ENCODE measurements at places on chromosomes 6 and 20. TPM values are rescaled to one million over a fixed set of nuclear protein-coding genes. Genes with fewer than 3 reads are reported as not detected.

GRCh38 chr20:19295076-19295475, 82.6 kb downstream of the SLC24A3 start:
- no peak for DNase-seq

DNA sequence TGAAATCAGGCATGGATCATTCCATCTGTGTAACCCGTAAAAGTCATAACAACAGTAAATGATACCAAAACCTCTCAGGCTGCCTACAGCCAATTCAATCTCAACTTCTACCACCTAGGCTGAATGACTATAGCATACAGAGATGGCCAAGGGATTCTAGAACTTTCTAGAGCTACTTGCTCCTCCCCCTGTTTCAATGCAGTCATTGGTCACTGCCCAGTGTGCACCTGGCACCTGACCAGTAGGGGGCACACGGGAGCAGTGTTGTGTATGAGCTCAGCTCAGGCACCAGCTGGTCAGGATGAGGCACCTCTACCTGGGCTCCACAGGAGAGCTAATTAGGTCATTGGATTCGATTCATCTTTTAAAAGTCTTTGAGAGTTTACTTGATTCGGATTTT, 86.2 kb downstream of the PLEKHG1 start:
- DNase-seq = peak; percentile 12

DNA sequence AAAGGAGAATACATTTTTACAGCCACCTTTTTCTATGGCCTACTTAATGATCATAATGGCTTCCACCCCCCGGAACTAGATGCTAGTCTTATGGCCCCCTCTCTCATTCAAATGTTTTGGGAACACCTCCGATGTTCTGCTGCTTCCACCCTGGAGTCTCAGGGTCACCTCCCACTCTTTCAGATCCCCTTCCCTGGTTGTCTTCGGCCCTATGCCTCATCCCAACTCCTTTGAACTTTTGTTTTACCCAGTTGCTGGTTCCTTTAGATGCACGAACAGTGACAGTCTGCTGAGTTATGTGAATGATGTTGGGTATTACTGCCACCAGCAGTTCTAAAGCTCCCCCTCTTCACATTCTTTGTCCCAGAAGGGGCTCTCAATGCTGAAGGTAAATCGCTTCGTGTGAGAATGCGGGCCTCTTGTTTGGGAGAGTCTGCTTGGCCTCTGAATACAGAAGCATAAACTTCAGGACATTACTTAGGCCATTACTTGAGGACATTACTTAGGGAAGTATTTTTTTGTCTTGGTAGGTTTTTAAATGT, 309.1 kb downstream of the SOX4 start:
- DNase-seq = no peak

DNA sequence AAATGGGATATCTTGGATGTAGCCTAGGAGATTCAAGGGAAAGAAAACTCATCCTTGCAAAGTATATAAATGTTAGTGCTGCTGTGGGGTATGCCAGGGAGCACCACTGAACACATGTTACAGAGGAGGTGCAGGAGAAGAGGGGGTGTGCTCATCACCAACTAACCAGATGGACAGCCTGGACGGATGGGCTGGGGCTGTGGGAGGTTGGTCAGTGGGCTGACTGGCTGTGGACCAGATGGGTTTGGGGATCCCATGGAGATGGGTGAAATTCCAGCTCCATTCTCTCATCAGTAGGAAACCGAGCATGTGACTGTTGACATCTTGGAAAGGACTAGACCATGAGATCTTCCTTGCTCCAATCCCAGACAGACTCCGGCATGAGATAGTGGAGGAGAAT, 201.0 kb downstream of the LRFN2 start:
- DNase-seq = no peak

DNA sequence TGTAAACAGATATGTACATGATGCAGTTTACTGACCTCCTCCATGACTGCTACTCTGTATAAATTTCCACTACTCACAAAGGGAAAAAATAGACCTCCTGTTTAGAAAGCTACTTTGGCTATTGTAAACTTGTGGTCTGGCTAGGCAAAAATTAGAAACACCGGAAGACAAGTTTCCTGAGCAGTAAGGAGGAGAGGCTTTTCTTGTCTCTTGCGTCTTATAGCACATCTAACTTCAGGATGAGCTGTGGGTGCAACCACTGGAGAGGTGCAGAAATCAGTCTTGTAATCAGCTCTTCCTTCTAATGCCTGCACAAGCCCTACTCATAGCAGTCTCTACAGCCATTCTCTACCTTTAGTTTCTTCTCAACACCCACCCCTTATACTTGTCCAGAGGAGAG, 296.5 kb upstream of the SLC35B3 start:
- DNase-seq = no peak

GRCh38 chr20:42294976-42295375, 676.8 kb upstream of the CHD6 start:
- no peak for DNase-seq

DNA sequence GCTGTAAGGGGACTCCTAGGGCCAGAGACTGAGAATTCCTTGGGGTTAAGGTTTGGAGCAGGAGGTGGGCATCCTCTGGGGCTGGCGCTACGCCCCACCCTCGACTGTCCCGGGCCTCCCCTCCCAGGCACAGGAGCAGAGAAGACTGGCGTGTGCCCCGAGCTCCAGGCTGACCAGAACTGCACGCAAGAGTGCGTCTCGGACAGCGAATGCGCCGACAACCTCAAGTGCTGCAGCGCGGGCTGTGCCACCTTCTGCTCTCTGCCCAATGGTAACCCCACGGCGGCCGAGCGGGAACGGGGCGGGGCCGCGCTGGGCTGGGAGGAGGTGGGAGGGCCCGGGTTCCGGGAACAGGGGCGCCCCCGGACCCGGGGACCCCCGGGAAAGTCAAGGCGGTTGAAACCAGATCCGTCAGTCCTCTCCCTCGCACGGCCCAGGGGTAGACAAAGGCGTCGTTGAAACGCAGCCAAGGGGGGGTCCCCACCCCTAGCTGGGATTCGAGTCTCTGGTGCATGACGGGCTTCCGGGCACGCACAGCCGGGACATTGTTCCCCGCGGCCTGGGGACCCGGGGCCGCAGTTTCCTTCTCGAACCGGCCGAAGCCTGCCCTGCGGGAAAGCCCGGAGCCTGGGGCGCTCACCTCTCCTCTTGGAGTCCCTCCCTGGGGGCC, 844 bp downstream of the WFDC2 start:
- no peak for DNase-seq

The IL17F gene
- total RNA-seq = not detected

The TXNDC5 gene
- total RNA-seq = 244 TPM

DNA sequence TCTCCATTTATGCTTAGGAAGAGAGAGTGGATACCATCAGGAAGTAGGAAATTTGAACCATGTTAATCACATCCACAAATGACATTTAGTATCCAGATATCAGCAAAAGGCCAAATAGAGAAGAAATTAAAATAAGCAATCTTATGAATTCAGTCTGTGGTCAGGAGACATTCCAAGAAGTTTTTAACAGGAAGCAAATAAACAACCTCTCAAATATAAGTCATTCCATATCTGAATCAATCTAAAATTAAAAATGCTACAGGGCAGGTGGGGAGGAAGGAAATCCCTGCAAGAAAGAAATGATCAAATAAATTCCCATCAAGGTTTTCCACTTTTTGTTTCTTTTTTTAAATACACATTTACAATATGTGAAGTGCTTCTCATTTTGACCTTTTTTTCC, 520.6 kb downstream of the LMBRD1 start:
- DNase-seq = no peak

Measured in A172 (cell line).